Inflammatory macrophage treated with lipopolysaccharide for 4 hours (primary cell): ENCODE measurements at places on chromosomes 2 and 18.

- DNase-seq = no peak
These were observed 28.7 kb upstream of the SLC25A52 start for GRCh38 chr18:31789409-31789808.

DNA sequence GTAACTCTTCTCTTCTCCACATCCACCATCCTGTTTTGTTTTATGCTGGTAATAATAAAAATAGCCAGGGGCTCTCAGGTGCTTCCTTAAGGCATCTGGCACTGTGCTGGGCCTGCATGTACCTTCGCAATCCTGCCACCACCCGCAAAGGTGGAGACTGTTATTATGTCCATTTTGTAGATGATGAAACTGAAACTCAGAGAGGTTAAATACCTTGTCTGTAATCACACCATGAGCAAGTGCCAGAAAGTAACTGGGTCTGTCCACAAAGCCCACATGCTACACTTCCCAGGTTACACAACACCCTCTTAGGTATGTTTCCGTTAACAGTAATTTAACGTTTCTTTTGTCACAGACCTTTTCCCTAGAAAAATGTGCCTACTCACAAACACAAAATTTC lies 27.0 kb downstream of the NRP2 start:
- no peak for DNase-seq

- DNase-seq = peak; percentile 59
These were observed 2.8 kb downstream of the IHH start for GRCh38 chr2:219057709-219058540.

DNA sequence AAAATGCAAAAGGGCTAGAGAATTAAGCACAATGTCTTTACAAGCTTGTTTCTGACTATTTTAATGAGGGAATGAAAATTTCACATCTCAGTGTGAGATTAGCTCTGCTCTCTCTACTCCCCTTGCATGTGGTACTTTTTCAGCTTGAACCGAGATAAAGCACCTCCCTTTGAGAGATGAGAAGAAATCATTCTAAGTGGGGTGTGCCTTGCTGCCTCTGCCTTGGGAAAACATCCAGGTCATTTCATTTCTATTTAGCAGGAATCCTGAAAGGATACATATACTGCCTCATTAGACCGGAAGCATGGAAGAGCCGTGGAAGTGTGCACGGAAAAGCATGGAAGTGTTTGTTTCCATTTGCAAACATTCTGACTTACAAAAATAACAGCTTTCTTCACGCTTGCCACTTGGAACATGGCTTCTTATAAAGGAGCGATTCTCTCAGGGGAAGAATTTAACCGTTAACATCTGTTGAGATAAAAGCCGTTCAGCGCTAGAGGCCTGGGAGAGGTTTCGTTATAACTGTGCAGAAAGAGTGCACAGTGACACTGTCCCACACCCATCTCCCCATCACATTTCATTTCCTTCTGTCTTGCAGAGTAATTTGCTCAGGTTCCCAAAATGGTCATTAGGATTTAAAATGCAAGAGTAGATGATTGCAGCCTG lies 16.7 kb downstream of the NOSTRIN start:
- DNase-seq = no peak

- peak; percentile 30 for DNase-seq
These were observed 587 bp downstream of the SUMO1 start for GRCh38 chr2:202237787-202238233.

- DNase-seq = no peak
These were observed 16.2 kb downstream of the CENPO start for GRCh38 chr2:24809316-24810007.

DNA sequence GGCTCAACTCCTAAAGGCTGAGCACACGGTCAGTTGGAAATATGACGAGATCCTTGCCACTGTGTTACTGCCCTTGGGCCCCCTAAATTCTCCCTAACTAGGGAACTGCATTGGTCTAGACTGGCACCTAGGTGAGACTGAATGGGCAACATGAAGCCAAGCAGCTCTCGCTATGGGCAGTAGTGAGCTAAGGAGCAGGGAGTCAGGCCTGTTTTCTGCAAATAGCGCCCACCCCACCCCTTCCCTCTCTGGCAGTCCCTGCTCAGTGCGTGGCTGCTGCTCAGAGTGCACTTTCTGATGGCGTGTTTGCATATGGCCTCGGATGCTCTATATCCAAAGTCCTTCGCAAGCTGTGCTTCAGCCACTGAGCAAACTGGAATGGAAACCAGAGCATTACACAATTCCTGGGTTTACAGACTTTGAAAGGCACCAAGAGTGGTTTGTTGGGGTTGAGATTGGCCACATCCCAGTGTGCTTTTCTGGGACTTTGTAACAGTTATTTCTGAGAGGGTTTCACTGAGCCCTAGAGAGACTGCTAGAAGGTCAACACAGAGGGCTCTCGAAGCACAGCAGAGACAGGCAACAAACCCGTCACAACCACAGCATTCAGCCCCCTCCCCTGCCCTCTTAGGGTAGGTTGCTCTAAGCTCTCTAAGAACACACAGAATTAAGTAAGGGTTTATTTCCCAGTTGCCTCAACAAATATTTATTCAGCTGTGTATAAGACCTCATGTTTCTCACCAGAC lies 419.9 kb downstream of the STK39 start:
- no peak for DNase-seq

- DNase-seq = no peak
These were observed 82.5 kb downstream of the TCF7L1 start for GRCh38 chr2:85215448-85216401.

DNA sequence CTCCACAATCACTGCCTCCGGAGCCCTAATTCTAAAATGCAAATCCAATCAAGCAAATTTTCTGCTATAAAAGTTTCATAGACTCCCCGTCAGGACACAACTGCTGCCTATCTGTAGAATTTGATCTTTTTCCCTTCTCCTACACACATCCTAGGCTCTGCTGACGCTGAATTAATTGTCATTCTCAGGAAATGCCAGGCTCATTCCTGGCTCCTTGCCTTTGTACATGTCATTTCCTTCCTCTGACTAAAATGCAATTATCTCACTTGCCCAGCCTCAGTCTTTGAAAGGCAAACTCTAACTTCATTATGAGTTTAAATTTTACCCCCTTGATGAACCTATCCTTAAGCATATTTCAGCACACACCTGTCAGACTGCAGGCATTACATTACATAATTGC lies 844.9 kb upstream of the CRIM1 start:
- DNase-seq = no peak

GRCh38 chr2:38734299-38735058 lies 16.7 kb downstream of the SRSF7 start:
- DNase-seq = no peak

DNA sequence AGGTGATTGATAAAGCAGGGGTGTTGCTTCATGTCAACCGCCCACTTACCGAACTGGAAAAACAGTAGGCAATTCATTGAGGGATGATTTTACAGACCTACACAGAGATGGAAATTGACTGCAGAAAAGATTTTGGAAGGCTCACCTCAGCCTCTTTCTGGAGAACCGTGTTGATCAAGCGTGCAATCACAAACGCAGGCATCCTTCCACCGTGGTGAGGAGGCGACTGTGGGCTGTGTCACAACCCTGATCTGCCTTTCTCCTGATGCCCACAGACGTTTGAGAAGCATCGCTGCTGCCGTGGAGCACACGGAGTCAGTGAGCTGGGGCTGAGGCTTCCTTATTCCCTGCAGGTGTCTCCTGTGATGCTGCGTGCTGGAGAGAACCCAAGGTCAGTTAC lies 132.0 kb downstream of the TMEM18 start:
- DNase-seq = no peak

DNA sequence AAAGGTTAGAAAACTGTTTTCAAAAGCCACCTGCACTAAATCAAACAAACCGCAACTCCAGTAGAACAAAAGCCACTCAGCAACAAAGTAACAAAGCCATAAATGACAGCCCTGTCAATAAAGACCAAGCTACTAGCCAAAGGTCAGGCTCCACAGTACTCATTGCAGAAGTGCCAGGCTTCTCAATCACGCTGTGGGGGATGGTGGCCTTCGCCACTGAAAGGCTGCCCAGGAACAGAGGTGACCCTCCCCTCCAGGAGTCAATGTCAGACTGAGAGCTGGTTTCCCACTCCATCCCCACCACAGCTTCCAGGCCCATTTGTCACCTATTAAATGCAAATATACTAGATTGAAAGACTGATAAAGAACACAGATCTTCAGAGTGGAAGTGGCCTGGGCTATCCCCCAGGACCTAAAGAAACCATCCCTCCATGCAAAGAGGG lies 5.9 kb downstream of the ATP8B1 start:
- DNase-seq = no peak

GRCh38 chr2:62084801-62085200 lies 111.1 kb upstream of the B3GNT2 start:
- DNase-seq = no peak

- no peak for DNase-seq
These were observed 6.2 kb downstream of the HAUS1 start for GRCh38 chr18:46110406-46110805.

DNA sequence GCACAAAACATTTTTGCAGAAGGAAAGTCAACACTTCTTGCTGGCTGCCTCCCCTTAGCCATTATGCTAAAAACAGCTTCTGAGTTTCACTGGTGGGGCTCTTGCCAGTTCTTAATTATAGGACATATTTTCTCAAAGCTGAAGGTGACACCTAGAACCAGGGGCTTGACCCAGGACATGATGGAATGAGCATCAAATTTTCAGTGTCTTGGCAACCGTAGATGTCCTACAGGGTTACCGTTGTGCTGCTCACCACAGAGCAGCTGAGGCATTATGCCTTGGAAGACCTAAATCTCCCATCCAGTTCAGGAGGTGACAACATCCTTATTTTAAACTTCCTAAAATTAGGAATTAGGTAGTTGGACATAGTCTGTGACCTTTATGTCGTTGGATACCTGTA lies 46.7 kb downstream of the TMEM185B start:
- no peak for DNase-seq
